ENCODE measurements at places on chromosomes 5 and 9.

- DNase-seq: no peak
Observed at GRCh38 chr5:131406975-131407638, 143.3 kb downstream of the CDC42SE2 start.

- DNase-seq: no peak
Observed at GRCh38 chr5:119878712-119879111, 249.4 kb downstream of the FAM170A start.

DNA sequence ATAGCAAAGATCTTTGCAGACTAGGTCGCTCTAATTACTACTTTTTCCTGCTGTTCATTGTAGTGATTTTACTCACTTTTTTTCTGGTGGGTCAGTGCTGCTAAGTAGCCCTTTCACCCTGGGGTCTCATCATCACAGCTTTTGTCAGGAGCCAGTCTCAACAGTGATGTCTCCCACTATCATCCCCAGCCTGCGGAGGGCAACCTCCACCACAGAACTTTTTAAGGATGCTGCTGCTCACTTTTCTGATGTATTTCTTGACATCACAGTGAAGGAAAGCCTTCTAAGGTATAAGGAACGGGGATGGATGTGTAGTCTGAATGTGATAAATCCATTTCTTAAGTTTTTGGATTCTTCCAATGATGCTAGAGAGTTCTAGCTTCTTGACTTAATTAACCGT lies 242.5 kb upstream of the RIOK2 start:
- DNase-seq: no peak

DNA sequence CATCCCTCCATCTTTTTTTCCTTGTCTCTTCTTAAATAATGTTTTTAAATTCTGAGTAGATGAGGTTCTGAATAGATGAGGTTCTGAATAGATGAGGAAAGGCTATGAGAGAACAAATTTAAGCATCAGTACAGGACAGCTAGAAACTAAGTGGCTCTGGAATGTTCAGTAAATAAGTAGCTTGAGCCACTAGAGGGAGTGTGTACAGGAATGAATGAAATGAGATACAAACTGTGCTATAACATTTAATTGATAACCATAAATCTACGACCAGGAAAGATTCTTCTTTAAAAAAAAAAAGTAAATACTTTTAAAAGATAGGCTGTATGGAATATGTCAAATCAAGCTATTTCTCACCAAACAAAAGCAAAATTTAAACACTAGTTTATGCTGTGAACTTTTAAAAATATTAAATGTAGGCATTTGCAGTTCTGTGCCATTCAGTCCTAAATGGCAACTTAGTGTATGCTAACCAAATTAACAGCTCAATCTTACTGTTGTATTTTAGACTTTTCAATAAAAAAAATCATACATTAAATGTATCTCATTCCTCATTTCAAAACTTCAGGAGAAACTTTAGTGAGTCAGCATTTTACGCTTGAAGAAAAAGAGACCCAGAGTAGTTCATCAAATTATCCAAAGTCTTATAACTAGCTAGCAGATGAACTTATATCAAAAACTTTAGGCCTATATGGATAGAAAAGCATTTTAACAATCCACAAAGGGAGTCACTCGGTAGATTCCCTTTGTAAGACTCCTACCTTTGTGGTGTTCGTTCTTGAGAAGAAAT lies 70.4 kb upstream of the SNX2 start:
- peak; percentile 26 for DNase-seq

DNA sequence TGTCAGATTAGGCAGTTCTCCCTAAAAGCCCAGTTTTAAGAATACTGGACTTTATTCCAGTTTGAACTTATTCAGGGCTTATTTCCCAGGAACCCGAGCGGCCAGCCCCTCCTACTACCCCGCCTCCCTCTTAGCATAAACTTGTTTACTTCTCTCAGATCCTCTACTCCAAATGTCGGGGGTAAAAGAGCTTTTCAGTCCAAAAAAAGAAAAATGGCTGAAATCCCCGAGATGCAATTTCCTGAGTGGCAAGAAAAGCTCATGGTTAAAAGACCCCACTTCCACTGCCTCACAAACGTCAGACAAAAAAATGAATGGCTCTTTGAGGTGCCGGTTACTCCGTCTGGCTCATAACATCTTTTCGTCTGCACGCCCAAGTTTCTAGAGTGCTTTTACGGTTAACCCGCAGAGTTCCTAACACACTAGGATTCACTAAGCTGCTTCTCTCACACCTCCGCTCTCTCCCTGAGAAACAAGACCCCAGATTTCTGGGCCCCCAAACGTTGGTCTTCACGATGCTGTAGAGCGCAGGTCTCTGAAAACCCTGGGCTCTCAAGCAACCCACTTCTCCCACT lies 402 bp downstream of the BRD8 start:
- DNase-seq: peak; percentile 39

DNA sequence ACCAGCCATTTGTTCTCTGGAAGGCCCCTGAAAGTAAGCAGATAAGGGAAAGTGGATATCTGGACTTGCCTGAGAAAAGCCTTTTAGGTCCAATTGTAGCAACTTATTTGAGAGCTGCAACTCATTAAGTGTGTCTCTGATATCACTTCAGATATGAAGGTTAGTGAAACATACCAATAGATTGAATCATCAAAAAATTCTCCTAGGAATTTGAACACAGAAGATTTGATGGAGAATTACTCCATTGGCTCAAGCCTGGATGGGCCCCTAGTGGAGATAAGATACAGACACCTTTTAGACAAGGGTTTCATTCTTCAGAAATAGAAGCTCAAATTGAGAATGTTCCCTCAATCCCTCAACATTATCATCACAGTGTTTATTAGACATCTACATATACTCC lies 356.7 kb downstream of the NDUFS4 start:
- no peak for DNase-seq

DNA sequence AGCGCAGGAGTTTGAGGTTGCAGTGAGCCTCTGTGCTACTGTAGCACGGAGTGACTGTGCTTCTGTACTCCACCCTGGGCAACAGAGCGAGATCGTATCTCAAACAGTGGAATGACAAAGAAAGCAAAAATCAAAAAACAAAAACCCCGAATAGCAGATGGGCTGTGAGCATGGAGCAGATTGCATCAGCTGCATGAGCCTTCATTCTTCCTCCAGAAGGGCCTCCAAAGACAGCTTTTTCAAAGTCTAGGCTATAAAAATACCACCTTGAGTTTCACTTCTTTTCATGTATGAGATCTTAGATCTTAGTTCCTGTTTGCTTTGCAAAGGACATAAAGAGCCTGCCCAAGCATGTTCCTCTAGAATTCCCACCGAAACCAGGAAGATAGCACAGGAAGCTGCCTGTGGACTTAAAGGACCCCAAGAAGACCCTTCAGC lies 15.0 kb upstream of the HSPB3 start:
- DNase-seq: no peak

GRCh38 chr9:120438111-120438510 lies 141.9 kb downstream of the CDK5RAP2 start:
- peak; percentile 60 for DNase-seq

DNA sequence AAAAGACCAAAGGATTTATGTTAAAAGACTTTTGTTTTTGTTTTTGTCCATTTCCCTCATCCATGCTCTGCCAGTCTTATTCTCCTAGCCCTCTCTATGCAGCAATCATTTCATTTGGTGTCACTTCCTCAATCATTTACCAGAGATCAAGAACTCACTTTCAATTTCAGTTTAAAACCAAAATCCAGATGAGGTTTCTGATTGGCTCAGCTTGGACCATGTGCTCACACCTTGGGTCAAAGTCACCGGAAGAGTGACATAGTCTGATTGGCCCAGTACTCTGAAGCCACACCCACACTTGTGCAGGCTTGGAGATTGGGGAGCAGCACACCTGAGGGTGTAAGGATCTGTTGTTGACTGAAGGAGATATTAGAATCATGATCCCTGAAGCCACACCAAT lies 79.6 kb downstream of the TLR4 start:
- peak; percentile 58 for DNase-seq

Data from activated CD4-positive, alpha-beta T cell treated with anti-CD3 and anti-CD28 coated beads, Interleukin-10, Interleukin-2, amounts not matched to agents 100 ng/mL and 50 ng/mL, durations not matched to agents 16 hours and 8 hours (primary cell).